ENCODE measurements at places on chromosomes 7 and 10.

- no peak for DNase-seq
Measured at GRCh38 chr7:142445019-142445686, 187.3 kb upstream of the PRSS58 start.

- DNase-seq, result no peak
Measured at GRCh38 chr10:108598320-108598695, 1325.0 kb downstream of the XPNPEP1 start.

- DNase-seq, result no peak
Measured at GRCh38 chr10:121524157-121524817, 74.0 kb downstream of the FGFR2 start.

DNA sequence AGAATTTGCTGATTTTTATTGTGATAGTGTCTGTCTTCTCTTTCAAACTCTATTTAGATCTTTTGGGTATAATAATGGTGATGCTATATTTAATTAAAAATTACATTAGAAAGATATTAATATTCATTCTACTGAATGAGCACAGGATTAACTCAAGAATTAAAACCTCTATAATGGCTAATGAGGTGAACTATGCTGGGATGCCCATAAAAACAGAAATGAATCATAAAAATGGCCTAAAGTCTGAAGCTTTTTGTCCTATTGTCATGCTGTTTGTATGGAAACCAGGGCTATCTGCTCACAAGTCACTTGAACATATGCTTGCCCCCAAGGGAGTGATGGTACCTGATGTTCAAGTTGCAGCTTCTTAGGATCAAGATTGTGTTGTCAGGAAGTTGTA is 76.2 kb upstream of the ICA1 start:
- no peak for DNase-seq

GRCh38 chr7:101308245-101309085 is 13.1 kb downstream of the IFT22 start:
- DNase-seq, result peak; percentile 48

GRCh38 chr7:128948976-128949760 is 11.4 kb downstream of the IRF5 start:
- DNase-seq, result no peak

- no peak for DNase-seq
Measured at GRCh38 chr10:121567569-121567968, 30.7 kb downstream of the FGFR2 start.

GRCh38 chr7:65731562-65732035 is 141.3 kb upstream of the VKORC1L1 start:
- DNase-seq, result peak; percentile 50

DNA sequence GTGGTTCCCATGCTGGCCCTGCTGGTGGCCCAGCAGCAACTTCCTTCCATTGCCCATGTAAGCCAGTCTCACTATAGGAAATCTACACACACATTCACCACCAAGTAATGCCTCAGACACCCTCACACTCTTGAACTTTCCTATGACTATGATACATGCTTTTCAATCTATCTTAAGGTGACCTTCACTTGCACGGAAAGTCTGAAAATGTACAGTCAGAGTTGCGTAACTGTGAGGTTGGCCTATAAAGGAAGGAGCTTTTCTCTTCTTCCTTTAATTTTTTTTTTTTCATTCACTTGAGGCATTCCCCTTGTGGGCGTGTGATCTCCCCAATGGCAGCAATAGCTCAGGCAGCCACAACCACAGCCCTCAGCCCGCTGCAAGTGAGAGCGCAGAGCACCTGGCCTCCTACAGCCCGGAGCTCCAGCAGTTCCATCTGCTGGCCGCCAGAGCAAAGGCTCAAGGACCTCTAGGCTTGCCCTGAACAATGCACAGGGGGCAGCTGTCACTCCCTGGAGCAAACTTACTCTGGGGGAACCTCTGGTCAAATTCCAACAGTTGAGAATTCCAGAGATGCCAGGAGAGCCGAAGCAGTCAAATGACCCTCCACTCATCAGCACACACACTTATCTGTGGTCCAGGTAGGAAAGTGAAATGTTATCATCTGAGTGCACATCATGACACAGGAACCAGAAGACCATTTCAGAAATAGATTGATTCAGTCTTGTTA is 123.1 kb upstream of the ADO start:
- peak; percentile 24 for DNase-seq

DNA sequence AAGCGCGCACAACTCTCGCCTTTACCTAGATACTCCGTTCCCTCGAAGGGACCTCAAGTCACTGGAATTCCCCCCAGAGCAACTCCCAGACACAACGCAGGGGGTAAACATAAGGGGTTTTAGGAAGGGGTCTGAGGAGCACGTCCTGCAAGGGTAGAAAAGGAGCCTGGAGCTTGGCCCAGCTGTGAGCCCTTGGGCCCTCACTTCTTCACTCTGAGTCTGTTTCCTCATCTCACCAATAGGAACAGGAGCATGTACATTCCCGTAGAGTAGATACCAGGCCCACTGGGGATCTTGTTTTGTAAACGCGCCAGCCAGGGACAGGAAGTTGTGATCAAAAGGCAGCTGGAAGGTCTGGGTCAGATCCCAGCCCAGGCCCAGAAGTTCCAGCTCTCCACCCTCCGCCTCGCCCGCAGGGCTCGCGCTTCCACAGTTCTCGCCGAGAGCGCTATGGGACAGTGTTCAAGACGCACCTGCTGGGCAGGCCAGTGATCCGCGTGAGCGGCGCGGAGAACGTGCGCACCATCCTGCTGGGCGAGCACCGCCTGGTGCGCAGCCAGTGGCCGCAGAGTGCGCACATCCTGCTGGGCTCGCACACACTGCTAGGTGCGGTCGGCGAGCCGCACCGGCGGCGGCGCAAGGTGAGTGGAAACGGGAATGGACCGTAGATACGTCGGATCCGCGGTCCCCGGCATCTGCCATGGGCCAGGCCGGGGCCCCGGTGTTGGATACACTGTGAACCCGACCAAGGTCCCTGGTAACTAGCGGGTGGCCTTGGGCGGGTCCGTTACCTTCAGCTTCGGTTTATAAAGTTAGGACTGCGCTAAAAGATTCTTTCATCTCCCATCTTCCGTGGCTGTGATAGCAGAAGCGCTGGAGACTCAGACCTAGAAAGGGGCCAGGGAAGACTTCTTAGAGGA is 1.3 kb downstream of the CYP26C1 start:
- DNase-seq, result no peak

GRCh38 chr10:11014671-11015445 is 2.8 kb upstream of the CELF2 start:
- DNase-seq, result no peak

DNA sequence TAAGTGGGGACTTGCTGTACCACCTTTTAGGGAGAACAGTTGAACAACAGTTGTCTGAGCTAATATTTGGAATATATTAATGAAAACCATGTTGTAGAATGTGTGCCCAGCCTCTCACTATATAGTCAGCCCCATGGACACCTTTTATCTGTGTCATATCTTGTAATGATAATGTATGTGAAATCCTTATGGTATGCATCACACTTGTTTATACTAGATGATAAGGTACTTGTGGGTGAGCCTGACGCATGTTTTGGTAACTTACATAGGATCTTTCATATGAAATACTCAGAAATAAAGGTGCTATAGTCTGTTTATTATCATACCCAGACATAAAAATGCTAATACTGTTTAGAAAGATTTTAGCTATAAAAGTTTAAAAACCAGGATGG is 32.8 kb downstream of the CAMK1D start:
- no peak for DNase-seq

GRCh38 chr10:121530481-121531075 is 67.7 kb downstream of the FGFR2 start:
- DNase-seq, result no peak

GRCh38 chr10:76946270-76946669 is 691.3 kb downstream of the KCNMA1 start:
- DNase-seq, result peak; percentile 14

GRCh38 chr7:90290244-90291113 is 30.6 kb downstream of the FAM237B start:
- no peak for DNase-seq

GRCh38 chr7:79553811-79554555 is 100.5 kb upstream of the MAGI2 start:
- peak; percentile 93 for DNase-seq

GRCh38 chr7:84251277-84251781 is 56.7 kb upstream of the SEMA3A start:
- DNase-seq, result peak; percentile 88

GRCh38 chr7:83301416-83301815 is 138.7 kb upstream of the PCLO start:
- DNase-seq, result peak; percentile 89

GRCh38 chr7:97043281-97043680 is 18.6 kb upstream of the DLX5 start:
- DNase-seq, result no peak

DNA sequence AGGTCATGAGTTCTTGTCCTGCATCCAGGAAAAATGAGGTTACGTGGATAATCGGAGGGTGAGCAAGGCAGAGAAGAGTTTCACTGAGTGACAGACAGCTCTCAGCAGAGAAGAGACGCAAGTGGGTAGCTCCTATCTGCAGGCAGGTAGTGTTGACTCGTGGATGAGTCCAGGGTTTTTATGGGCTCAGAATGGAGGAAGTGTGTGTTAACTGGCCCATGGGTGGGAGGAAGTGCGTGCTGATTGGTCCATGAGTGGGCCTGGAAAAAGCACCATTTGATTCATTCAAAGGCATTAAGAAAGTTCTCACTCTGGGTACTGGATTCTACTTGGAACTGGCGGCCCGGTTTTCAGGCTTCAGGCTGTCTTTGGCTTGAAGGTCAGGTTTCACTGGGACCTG is 4.8 kb upstream of the DMTF1 start:
- DNase-seq, result no peak

DNA sequence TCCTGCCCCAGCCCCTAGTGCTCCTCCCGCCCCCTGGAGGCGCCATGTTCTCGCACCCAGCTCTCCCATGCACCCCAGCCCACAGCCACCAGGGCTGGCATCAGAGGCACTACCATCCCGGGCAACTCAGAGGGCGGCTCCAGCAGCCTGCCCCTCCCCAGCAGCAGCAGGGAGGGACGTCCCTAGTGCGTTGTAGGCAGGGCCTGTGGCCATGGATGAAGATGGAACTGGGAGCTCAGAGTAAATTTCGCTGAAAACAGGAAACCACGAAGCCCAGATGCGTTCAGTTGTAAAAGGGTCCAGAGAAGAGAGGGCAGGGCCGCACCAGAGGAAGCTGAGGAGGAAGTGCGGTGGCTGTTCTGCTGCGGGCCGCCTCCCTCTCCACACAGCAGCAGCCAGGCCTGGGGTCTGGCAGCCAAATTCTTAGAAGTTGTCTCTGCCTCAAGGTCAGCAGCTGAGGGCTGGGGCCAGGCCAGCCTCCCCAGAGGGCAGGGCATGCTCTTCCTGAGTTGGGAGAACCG is 24.6 kb downstream of the VSIR start:
- no peak for DNase-seq

DNA sequence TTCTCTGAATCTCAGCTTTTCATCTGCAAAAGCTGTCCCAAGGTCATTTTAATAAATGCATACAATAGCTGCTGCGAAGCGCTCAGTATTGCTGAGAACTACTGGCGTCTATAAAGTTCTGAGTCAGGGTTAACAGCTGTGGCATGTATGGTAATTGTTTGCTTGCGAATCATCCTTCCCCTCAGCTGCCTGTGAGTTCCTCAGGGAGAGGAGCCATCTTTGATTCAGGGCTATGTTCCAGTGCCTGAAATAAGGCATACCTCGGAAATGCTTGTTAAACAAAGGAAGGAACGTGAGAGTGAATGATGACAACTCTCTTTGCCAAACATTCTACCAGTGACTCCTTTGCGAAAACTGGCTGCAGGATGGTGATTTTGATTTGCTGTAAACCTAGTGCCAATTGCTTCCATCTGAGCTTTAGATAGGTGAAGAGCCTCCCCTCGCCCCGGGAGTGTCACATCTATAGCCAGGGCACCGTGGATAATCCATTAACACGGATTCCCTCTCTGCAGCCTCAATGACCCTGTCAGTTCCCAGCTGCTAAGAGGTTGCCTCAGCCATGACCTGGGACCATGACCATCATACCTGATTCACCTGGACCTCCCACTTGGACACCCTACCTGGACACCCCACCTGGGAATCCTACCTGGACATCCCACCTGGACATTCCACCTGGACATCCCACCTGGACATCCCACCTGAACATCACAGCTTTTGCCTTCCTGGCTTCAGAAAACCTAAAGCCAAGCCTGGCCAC is 39.6 kb downstream of the GPRIN2 start:
- peak; percentile 92 for DNase-seq

DNA sequence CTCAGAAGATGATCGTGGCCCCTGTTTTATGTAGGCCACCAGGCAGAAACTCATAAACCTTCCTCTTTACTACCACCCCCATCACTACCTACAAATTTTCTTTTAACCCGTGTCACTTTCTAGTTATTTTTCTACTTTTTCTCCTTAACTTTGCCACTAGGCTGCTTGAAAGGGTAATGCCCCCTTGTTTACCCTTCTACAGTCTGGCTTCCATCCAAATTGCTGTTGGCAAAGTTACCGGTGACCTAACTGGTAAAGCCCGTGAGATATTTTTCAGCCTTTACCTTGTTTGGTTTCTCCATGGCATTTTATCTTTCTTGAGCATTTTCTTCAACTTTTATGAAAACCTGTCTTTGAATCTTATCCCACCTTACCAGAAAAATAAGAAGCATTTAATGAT is 153.0 kb downstream of the WNT2 start:
- no peak for DNase-seq

DNA sequence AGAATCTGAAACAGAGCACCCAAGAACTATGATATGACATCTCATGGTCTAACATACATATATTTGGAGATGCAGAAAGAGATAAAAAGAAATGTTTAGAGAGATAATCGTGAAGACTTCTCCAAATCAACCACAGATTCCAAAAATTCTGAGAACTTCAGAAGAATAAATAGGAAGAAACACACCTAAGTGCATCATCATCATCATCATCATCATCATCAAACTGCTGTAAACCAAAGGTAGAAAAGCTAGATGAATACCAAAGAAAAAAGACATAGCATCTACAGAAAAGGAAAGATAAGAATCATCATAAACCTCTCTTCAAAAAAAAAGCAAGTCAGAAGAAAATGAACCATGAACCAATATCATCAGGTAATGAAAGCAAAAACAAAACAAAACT is 124.2 kb downstream of the PPP1R3A start:
- no peak for DNase-seq

GRCh38 chr10:33331379-33331694 is 3.1 kb downstream of the NRP1 start:
- DNase-seq, result no peak

- DNase-seq, result no peak
Measured at GRCh38 chr10:127351542-127351941, 155.2 kb upstream of the INSYN2A start.

- peak; percentile 44 for DNase-seq
Measured at GRCh38 chr10:102152545-102152890, 329 bp downstream of the NOLC1 start.

DNA sequence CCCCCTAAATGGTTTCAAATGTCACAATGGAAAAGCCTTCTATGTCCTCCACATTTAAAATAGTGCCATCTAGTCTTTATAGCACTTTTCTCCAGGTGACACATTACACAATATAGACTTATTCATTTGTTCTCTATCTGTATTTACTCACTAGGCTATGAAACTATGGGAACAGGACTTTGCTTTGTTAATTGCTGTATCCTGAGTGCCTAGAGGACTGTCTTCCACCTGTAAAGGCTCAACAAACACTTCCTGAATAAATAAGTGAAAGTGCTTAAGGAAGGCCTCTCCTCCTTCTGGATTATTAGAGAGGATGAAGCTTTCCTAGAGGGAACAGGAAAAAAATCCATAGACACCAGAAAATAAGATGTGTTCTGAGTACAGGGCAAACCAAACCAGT is 397.6 kb upstream of the LRRN3 start:
- DNase-seq, result no peak

GRCh38 chr7:64046041-64046389 is 781 bp downstream of the ZNF727 start:
- DNase-seq, result no peak

GRCh38 chr7:116165717-116166116 is 44.6 kb upstream of the TES start:
- no peak for DNase-seq
